ENCODE measurements at places on chromosomes 16 and 17. TPM values are rescaled to one million over a fixed set of nuclear protein-coding genes. Genes with fewer than 3 reads are reported as not detected.

The SOX8 gene
- polyA plus RNA-seq = 43.7 TPM

The CRISPLD2 gene
- polyA plus RNA-seq = 6.2 TPM

The DRC3 gene
- polyA plus RNA-seq = 8.3 TPM

GRCh38 chr16:67068212-67068753, 39.3 kb downstream of the CBFB start:
- DNase-seq = no peak

DNA sequence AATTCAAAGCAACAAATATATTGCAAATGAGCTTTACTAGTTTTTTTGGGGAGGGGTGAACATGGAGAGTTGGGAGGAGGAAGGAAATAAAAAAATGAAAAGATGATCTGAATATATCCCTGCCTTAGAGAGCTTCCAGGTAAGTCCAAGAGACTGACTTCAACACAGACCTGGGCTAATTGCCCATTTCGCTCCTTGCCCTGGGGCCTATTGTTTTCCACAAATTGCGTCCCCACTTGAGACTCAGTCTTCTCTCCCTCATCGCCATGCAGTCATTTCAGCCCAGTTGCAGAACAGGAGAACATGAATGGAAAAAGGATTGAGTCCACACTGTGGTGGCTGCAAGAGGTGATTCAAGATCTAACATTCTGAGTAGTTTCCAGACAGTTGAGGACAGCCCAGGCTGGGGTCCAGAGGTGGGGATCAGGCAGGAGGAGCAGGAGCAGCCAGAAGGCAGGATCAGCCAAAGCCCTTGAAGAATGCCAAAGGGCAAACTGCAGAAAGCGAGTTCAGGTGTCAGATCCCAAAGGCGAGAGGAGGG, 21.6 kb upstream of the TOB1 start:
- DNase-seq = no peak

- DNase-seq = no peak
Observed at GRCh38 chr16:87463722-87464690, 28.8 kb downstream of the ZCCHC14 start.

GRCh38 chr17:15436473-15437302, 30.7 kb downstream of the CDRT4 start:
- DNase-seq = no peak

- DNase-seq = no peak
Observed at GRCh38 chr17:41655611-41656111, 31.3 kb upstream of the KRT17 start.

DNA sequence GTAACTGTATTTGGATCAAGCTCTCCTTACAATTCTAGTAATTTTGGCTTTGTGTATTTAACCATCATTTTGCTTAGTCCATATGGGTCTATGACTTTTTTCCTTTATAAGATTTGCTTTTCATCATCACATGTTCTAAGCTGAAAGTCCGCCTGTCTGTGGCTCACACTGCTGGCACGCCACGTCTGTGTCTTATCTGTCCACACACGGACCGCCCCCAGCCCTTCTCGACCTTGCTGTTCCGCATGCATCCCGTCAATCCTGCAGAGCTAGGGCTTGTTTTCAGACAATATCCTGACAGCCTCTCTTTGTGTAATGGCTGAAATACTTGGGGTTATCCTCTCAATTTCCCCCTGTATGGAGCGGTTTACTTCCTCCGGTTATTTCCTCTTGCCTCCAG, 8.4 kb upstream of the ALDH3A1 start:
- no peak for DNase-seq

DNA sequence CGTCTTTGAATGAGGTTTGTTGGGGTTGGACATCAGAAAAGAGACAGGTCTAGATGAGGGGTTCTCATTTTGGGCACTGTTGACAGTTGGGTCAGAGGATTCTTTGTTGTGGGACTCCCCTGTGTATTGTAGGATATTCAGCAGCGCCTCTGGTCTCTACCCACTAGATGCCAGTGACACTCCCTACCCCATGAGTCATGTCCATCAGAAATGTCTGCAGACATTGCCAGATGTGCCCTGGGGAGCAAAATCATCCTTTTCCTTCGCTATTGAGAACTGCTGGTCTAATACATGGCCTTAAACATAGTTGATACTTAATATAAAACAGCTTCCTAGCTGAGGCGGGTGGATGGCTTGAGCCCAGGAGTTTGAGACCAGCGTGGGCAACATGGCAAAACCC, 3.1 kb downstream of the ABAT start:
- DNase-seq = no peak

GRCh38 chr17:2982854-2983253, 80.6 kb downstream of the OR1D5 start:
- DNase-seq = peak; percentile 85

DNA sequence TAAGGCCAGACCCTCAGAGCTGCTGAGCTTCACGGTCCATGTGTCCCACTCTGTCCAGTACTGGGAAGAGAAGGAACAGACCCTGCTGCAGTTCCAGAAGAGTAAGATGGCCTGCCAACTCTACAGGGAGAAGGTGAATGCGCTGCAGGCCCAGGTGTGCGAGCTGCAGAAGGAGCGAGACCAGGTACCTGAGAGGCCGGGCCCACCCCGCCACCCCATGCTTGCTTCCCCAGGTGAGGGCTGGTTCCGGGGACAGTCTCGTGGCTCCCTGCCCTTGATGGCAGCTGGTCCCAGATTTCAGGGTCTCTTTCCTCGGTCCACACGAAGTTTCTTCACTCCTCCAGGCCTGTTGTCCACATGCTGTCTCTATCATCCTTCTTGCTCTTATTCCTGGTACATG, 20.9 kb downstream of the CARD14 start:
- no peak for DNase-seq

DNA sequence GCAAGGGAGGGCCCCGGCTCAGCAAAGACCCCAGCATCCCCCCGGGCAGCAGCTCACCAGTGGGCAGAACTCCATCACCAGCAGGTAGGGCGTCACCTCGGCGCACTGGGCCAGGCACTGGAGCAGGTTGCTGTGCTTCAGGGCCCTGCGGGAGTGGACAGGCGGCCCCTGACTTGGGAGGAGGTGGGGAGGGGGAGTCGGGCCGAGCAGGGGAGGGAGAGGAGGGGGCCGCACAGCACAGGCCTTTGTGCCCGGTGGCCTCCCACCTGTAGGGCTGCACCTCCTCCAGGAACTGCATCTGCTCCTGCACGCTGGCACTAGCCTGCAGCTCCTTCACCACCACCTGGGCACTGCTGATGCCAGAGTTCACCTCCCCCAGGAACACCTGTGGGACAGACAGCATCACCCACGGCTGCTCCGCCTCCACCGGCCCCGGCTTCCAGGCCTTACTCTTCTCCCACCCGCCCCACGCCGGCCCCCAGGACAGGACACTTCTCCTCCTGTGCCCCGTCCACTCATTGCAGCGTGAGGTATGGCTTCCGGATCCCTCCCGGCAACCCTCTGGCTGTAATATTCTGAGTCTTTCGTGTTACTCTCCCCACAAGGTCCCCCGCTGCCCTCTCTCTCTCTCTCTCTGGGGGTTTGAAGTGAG, 37.7 kb upstream of the PVALEF start:
- no peak for DNase-seq

GRCh38 chr17:8846768-8847211, 20.7 kb downstream of the PIK3R6 start:
- DNase-seq = no peak
